ENCODE measurements at places on chromosomes 13 and 19.

- no peak for DNase-seq
Measured at GRCh38 chr19:1923319-1923718, 17.7 kb upstream of the CSNK1G2 start.

GRCh38 chr19:1752757-1753728 lies at the start of gene ONECUT3:
Gene ONECUT3 (plus strand): TSS chr19:1753506. CDS start chr19:1753663, 157 bp downstream.
- DNase-seq: no peak

- DNase-seq: no peak
Measured at GRCh38 chr13:62173958-62174357, 758.3 kb upstream of the PCDH20 start.

GRCh38 chr19:7873304-7874075 lies 700 bp downstream of the PRR36 start:
- no peak for DNase-seq

DNA sequence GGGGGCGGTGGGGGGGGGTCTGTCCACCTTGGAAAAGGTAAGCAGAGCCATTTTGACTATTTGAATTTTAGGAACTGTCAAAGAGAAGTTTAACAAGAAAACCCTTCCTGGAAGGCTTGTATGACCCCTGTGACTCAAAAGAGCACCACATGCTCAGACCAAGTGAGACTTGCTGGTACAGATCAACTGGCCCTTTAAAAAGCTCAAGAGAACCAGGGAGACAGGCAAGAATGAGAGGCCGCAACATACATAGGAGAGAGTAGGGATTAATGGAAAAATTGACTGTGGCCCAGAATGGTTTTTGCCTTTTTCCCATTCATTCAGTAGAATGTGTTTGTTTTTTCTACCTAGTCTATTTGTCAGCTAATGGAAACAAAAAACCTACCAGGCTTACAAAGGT lies 26.2 kb upstream of the ATP8A2 start:
- no peak for DNase-seq

DNA sequence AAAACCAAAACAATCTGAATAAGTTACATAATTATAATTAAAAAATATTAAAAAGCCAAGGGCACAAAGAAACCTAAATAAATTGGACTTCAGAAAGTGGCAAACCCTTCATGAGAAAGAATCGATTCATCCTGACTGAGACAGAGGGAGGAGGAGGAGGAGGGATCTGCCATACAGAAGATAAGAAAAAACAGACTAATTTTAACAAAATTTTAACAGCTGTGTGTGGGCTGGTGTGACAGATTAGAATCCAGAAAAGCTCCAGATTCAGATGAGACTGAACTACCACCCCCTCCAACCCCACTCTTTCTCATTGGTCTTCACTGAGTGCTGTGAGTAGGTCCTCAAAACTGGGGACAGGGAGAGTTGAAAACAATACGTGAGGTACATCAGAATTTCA lies 111.5 kb upstream of the HTR2A start:
- DNase-seq: no peak

- no peak for DNase-seq
Measured at GRCh38 chr13:78520425-78520824, 82.9 kb downstream of the POU4F1 start.

GRCh38 chr13:110227416-110227815 lies 79.5 kb downstream of the COL4A1 start:
- DNase-seq: no peak

DNA sequence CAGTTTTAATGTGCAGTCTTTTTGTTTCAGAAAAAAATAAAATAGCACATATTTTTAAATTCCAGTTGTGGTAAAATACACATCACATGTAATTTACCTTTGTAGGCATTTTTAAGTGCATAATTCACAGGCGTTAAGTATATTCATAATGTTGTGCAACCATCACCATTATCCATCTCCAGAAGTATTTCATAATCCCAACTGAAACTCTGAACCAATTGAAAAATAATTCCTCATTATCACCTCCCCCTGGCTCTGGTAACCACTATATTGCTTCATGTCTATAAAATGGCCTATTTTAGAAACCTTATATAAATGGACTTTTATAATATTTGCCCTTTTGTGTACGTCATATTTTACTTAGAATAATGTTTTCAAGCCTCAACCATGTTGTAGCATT lies 756.5 kb upstream of the KLHL1 start:
- no peak for DNase-seq

DNA sequence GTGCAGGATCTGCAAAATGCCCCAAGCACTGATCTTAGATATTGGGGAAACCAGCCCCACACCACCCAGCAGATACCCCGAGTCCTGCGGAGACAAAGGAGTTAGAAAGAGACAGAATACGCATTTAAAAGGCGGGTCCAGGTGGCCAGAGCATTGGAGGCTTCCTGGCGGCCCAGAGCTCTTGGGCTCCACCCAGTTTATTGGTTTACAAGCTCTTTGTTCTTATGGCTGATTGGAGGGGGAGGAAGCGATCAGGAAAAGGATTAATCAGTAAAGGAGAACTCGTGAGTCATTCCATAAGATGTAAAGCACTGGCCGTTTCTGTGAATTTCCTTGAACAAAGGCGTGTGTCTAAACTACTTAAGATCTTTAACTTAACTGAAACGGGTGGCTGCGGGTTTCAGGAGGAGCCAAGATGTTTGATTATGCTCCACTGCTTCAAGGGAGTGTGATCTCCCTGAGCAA lies 926 bp downstream of the ZNF587 start:
- DNase-seq: no peak

GRCh38 chr13:91292630-91293221 lies 54.8 kb upstream of the MIR17HG start:
- DNase-seq: no peak

DNA sequence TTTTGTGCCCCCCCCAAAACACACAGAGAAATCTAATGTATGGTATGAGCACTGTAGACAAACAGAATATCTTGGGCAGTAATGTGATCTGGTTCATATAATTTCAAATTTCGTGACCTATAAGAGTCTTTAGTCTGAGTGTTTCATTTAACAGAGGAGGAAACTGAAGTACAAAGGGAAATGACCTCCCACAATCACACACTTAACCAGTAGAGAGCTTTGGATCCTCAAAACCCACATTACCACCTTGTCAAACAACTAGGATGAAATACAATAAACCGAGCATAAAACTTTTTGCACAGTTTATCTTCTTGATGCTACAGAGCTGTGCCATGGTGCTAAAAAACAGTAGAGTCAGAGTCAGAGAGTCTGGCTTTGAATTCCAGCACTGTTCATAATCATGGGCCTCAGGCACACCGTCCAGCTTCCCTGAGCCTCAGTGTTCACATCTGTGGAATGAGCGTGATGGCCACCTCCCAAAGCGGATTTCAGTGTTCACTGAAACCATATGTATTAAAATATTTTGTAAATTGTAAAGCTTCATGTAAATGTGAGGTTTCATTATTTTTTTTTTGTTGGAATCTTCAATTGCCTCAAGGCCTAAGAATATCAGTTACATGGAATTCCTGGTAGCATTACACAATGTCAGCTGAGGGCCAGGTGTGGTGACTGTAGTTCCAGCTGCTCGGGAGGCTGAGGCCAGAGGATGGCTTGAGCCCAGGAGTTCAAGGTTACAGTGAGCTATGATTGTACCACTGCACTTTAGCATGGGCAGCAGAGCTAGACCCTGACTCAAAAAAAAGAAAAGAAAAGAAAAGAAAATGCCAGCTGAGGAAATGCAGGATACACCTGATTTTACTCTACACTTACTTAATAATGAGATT lies 126.4 kb upstream of the FRY start:
- DNase-seq: no peak

GRCh38 chr19:42295831-42296525 lies 6.0 kb upstream of the PRR19 start:
- DNase-seq: peak; percentile 88

DNA sequence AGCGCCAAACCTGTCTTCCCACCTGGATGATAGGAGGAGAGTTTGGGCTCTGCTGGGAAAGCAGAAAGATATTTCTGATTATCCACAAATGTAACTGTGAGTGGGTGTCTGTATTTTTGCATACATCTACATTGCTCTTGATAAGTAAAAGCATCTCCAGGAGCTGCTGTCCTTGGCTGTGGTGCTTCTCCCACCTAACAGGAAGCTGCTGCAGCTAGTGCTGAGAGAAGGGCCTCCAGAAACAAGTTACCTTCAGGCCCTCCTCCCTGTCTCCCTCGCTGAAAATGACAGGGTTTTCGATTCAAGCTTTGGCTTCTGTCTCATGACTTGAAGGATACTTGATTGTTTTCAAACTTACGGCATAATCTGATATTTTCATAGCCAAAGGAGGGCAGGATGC lies 90.1 kb downstream of the FOXO1 start:
- no peak for DNase-seq

GRCh38 chr19:15986701-15987100 lies 37.9 kb downstream of the OR10H4 start:
- DNase-seq: no peak

GRCh38 chr13:20230913-20231838 lies 943 bp downstream of the GJB6 start:
- peak; percentile 4 for DNase-seq

DNA sequence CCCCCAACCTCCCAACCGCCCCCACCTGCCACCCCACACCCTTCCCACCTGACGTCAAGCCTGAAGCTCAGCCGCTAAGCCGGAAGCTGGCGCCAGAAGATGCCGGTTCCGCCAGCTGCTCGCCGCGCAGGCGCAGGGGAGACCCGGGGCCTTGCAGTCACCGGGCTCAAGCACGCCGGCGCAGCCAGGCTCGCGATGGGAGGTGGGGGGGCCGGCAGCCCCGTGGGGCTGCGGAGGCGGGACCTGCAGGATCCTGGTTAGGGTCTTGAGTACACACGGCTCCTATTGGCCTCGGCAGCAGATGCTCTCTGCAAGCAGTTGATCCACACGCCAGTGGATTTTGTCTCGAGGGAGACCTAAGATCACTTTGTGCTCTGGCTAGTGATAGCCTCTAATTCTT lies at the start of gene LIG4:
LIG4 (minus strand) TSS at position 101 of the 400 bp plus-strand sequence. CDS start 4,268 bp downstream, outside the sequence.
- DNase-seq: peak; percentile 77

DNA sequence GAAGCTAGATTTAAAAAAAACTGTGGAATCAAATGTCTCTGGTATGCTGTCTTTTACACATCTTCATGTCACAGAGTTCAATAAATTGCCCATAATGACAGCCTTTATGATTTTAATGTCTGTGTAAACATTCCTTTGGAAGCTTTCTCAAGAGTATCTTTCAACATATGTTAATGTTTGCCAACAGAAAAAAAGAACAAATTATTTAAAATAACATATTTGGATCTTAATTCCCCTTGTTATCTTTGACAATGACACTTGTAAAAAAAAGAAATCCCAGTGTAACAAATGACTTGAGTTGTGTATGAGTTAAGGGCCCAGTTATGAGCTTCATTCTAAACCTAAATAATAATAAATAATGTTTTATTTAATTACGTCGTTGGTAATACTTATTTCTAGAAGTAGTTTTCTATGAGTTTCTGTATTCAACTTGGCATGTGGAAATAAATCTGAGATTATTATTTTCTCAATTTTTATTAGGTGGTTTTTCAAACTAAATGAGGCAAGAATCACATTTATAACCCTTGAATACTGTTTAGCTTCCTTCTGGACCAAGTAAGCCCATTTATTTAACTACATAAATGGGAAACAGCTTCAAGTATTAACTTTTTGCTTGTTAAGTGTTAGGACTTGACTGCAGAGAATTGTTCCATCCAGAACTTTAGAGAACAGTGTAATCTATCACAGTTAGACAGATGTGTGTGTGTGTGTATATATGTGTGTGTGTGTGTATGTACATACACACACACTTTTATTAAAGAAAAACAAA lies 182.1 kb downstream of the POSTN start:
- DNase-seq: no peak

- DNase-seq: no peak
Measured at GRCh38 chr13:44451126-44451525, 77.5 kb downstream of the SERP2 start.

- DNase-seq: no peak
Measured at GRCh38 chr13:99363949-99364348, 56.8 kb upstream of the GPR183 start.

DNA sequence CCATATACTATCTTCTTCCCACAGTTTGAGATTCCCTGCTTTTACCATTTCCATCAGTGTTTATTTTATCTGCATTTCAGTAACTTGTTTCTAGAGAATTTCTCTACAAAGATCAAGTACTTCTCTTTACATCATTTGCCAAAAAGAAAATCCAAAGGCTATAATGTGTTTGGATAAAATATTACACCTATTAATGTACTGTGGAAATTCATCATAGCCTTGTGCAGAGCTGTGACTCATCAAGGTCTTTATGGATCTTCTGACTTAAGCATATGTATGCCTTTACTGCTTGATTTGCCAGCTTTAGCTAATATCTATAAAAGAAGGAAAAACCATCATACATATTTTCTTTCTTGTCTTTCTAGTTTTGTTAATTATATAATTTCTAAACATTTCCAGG lies 9.6 kb upstream of the HTR2A start:
- DNase-seq: no peak

All from activated CD4-positive, alpha-beta T cell treated with anti-CD3 and anti-CD28 coated beads for 24 hours (primary cell).